Suppressor macrophage (primary cell): ENCODE measurements at places on chromosomes 5 and 9.

DNA sequence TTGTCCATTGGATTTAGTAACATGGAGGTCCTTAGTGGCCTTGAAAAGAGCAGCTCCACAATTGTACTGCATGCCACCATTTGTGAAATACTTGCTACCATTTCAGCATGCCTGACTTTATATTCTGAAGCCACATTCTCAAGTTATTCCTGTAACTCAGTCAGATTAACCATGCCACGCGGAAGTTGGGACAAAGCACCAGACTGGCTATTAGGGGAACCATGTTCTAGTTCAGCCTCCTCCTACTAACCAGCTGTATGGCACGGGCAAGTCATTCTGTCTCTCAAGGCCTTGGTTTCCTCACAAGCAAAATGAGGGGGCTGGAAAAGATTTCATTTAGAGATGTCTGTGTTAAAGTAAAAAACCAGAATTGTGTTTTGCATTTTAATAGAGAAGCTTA is 418.0 kb downstream of the PLK2 start:
- peak; percentile 0 for DNase-seq

DNA sequence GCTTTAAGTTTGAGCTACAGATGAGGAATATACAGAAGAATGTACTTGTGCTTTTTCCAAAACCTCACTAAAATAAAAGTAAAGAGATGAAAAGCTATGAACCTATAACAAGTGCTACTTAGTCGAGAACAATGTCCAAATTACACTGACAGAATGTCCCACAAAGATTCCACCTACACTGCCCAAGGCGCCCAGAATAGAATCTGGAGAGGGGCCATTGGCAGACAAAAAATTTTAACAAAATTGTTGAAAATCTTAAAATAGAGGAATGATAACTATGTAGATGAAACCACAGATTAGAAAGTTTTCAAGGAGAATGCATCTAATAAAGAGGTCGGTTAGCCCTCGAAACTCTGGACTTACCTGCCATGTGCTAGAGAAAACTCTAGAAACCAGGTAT is 235.3 kb downstream of the CETN3 start:
- no peak for DNase-seq

DNA sequence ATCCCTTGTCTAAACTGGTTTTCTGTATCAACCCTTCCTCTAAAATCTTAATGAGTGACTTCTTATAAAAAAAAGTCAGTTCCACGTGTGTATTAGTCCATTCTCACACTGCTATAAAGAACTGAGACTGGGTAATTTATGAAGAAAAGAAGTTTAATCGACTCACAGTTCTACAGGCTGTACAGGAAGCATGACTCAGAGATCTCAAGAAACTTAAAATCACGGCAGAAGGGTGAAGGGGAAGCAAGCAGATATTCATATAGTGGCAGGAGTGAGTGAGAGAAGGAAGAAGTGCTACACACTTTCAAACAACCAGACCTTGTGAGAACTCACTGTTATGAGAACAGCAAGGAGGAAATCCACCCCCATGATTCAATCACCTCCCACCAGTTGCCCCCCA is 307.8 kb upstream of the ARRDC3 start:
- no peak for DNase-seq

GRCh38 chr9:7153566-7153965 is 395.8 kb downstream of the KDM4C start:
- DNase-seq = no peak

DNA sequence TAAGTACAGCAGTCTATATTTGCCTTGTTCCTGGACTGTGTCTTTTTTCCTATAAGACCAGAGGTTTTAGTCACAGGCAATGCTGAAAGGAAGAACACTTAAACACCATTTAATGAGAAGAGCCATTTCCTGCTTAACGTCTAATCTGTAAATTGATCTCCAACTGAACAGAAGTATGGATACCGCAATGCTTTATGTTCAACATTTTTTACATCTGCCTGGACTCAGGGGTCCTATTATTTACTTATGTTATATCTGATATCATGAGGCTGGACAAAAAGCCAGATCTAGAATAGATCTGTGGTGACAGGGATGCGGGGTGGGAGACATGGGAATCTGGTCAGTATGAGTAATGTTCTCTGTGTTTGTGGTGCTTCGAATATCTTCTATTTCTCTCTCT is 334.6 kb upstream of the MPDZ start:
- DNase-seq = no peak

GRCh38 chr9:93958121-93958818 is 3.1 kb upstream of the BARX1 start:
- peak; percentile 45 for DNase-seq

GRCh38 chr5:74316064-74316603 is 324.4 kb downstream of the ENC1 start:
- DNase-seq = peak; percentile 75

GRCh38 chr9:114061292-114061691 is 16.8 kb downstream of the AMBP start:
- no peak for DNase-seq

DNA sequence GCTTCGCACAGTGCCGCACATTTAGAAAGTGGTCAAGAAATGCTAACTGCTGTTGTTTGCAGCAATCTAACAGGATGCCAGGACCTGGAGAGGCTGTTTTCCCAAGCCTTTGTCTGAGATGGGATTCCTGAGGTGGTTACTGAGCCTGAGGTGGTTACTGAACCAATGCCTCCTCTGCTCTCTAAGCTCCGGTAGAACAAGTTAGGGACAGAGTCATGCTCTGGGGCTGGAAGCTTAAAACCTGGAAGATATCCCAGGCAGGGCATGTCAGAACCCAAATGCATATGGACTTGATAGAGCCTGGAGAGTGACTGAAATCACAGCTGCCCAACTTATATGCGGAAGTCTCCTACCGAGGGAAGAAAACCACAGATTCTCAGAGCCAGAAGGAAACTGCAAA is 46.5 kb upstream of the FAT2 start:
- DNase-seq = no peak

GRCh38 chr5:81095835-81096234 is 135.7 kb downstream of the RASGRF2 start:
- no peak for DNase-seq

- DNase-seq = no peak
Observed at GRCh38 chr9:103660830-103661229, 433.3 kb upstream of the SMC2 start.

GRCh38 chr9:116419181-116419580 is 265.6 kb downstream of the PAPPA start:
- no peak for DNase-seq

GRCh38 chr5:34517249-34517648 is 138.9 kb upstream of the RAI14 start:
- DNase-seq = peak; percentile 58

DNA sequence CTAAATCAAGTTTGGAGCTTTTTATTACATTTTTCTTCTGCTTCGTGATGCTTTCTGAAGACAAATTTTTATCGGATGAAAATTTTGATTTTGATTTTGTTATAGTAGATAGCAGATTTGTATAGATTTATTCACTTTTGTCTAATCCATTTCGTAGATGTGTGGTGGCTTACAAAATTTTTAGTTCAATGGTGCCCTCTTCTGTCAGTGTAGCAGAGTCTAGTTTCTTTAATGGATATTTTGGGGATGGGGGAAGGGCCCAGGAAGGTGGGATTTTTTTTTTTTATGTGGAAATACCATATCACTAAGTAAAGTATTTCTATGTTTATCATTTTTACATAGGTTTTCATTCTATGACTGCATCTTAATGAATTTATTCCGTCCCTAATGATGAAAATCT is 259.9 kb upstream of the TARS1 start:
- DNase-seq = no peak

DNA sequence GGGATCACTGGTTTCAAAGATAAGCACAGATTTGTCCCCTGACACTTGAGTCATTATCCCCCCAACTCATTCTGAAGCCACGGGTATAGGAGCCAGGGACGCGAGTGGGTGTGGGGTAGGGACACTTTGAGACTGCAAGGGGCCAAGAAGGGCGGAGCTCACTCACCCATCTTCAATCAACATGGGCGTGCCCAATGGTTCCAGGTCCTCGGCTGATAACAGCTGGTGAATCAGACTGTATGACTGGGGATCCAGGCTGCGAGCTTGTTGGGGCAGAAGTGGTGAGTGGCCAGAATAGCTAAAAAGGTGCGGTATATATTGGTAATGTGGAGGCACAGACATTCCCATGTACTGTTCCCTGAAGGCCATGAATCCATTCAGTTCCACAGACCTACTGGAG is 30.7 kb upstream of the NR5A1 start:
- no peak for DNase-seq

DNA sequence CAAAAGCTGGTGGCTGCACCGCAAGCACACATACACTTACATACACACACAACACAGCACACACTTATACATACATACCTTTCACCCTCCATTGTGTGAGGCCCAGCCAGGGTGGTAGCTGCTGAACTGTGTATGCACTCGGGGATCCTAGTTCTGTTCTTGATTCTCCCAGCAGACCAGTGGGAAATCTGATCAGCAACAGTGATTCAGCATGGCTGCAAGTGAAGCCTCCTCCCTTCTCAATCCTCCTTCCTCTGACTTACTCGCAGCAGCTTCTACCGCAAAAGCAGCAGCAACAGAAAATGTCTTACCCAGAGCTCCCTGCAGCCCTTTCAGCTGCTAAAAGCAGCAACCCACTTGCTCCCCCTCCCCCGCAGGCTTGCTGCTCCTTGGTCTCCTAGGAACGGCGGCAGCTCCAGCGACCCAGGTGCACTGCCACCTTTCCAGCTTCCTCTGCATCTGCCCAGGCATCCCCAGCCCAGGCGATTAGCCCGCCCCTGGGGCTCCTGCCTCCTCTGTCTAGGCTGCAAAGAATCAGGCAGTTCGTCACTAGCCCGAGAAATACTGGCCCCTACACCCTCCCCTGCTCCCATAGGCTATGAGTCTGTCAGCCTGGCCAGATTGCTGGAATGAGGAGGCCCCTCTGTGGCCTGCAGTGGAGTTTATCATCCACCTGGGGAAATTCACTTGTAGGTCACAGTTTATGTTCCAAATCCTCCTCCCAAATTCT is at the start of gene KLHL3:
KLHL3 (minus strand) TSS at position 535 of the 730 bp plus-strand sequence; CDS start at position 92, 443 bp downstream.
- peak; percentile 42 for DNase-seq

- DNase-seq = peak; percentile 17
Observed at GRCh38 chr9:123550012-123550411, 194.0 kb downstream of the CRB2 start.

DNA sequence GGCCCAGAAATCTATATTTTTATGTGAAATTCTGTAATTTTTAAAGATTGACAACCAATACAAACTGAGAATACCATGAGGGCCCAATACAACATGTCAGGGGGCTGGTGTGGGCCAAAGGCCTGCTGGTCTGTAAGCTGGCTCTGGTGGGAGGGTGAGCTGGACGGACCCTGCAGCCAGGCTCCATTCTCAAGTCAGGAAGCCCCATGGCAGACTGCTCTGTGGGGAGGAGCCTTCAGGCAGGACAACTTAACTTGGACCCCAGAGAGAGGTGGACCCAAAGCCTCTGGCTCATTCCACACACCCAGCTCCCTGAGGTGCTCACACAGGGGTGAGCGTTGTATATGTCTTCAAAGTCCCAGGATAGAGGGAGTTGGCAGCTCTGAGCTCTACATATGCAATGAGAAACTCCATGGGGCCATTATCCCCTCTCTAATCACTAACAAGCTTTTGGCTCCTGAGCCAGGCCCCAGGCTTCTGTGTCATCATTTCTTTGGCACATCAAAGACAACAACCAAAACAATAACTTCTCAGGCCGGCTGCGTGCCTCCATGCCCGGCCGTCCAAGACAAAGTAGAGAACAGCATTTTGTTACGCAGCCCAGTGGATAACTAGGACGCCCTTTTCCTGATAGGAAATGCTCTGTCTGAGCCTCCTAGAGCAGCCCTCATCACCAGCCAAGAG is 6.4 kb downstream of the SEPTIN8 start:
- no peak for DNase-seq

DNA sequence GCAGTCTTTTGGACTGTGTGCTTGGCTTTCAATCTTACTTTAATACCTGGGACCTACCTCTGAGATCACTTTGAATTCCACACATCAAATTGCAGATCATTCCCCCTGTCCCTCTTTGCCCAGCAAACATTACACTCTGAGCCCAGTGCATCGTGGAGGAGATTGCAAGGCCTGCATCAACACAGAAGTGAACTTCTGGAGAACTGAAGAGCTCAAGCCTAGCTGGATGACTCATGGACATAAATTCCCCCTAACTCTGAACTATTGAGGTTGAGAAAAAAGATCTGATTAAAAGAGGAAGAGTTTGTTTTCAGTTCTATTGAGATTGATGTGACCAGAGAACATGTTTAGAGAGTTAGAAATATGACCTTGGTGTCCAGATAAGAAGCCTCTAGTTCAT is 316.0 kb upstream of the DMAC1 start:
- no peak for DNase-seq

DNA sequence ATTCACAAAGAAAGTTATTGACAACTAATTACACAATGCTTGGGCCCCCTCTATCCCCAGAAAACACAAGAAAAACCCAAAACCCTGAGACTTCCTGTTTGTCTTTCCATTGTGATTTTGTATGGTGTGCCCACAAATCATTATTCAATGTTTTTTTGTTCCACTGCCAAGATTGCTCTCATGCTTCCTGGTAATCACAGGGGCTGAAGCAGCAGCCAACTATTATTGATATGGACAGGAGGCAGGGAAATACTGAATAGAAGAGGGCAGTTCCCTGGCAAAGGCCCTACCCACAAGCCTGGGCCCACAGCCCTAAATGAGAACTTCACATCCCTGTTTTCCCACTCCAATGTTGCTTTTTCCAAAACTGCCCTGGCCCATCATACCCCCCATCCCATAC is 21.5 kb upstream of the RFK start:
- DNase-seq = no peak
